ENCODE measurements at places on chromosomes 12 and 14.
A peak's percentile ranks its signal among the peaks of the same experiment; 100 is the strongest.

DNA sequence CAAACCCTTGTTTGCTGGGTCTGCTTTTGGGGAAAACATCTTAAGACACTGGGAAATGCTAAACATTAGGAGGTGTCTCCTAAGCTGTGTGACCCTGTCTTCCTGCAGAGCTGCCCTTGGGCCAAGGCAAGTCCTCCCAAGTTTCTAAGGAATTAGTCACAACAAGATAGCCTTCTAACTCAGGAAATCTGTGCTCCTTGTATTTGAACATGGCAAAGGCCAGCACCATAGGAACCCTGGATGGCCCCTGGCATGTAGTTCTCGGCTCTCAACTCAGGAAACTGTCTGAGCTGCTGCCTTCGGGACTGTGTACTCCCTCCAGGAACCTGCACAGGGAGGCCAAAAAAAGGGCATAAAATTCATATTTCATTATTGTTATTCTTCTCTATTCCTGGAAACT lies 37.6 kb upstream of the LTBP2 start:
- DNase-seq = no peak

DNA sequence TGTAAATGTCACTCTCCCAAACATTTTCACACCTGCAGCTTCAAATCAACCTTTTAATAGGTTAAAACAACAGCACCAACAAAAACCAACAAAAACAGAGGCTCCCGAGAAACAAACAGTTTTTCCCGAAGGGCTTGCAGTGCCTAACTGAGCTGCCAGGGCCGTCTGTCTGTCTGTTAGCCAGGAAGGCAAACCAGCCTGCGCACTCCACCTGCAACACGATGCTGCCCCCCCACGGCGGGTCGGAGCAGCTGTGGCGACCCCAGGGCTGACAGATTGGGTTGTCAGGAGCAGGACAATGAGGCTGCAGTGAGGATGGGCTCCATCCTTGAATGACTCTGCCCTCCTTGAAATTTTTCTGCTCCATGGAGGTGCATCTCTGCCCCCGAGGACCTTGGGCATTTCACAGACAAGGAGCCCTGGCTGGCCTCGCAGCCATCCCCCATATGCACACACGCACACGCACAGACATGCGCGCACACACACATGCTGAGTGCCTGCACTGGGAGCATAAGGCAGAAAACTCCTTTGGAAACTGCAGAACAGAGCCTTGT lies 2.6 kb downstream of the RTL1 start:
- DNase-seq = peak; percentile 1

- DNase-seq = no peak
Observed at GRCh38 chr12:131095826-131096680, 142.3 kb downstream of the ADGRD1 start.

DNA sequence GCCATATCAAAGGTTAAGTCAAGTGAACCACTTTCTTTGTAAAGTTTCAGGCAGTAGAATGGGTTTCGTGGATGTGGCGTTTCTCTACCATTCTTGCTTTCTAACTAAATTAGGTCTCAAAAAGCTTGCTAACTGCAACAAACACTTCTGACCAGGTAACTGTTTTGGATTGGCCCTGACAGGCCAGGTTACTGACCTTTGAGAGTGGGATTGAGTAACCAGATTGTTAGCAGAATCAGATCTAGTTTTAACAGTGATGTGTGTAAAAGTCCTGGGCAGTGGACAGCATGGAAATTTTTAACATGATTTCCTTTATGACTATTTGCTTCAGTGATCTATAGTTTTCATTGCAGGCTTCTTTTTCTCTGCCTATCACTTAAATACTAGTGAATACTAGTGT lies 57.9 kb downstream of the TMTC3 start:
- no peak for DNase-seq

- DNase-seq = no peak
Observed at GRCh38 chr12:67519484-67520433, 128.8 kb upstream of the DYRK2 start.

- no peak for DNase-seq
Observed at GRCh38 chr12:52559979-52560378, 7.0 kb upstream of the KRT71 start.

DNA sequence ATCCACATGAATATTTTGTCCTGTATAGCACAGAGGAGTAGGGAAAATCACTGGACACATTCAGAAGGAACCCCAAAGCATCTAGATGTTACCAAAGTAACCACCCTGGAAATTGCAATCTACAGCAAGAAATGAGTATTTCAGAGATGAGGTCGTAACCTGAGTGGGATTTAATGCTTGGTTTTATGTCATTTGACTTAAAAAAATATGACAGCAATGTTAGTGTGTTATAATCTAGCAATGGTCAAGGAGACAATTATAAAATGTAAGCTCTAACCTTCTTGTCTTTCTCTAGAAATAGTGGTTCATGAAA lies 256.6 kb downstream of the NAV3 start:
- no peak for DNase-seq

GRCh38 chr14:90508536-90509254 lies 111.9 kb downstream of the CALM1 start:
- no peak for DNase-seq

DNA sequence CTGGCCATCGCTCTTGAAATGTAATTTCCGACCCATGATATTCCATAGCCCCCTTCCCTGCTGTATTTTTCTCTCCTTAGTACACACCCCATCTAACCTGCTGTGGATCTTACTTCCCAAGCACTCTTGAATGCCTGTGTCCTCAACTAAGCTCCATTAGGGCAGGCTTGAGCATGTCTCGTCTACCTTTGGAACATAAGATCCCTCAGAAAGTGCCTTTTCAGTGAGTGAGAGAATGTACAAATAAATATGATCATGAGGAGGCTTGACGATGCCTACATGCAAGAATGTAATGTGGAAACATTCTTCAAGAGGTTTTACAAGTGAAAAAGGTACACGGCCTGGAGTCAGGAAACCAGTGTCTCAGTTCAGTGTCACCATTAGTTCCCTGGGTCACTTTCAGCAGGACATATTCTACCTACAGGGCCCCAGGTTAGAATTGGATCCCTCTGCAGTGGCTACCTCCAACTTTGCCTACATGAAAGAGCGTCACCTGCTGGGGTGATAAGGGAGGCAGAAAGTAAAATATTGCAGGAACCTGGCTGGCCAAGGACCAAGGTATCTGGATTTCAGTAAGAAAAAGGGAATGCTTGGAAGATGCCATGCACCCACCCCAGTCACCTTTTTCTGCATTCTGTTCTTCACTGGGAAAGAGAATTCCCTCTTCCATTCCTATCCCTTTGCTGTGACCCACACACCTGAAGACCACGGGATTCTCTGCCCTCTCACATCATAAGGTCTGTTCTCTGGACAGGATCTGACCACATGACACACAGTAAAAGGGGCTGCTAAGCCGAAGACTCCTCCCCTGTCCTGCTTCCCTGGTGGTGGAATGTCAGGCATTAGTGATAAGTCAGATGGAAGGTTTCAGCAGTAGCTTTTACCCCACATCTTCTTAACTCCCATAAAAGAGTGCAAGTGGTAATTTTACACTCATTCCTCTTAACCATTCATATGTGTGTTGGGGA lies 24.6 kb upstream of the SERPINA1 start:
- DNase-seq = no peak

DNA sequence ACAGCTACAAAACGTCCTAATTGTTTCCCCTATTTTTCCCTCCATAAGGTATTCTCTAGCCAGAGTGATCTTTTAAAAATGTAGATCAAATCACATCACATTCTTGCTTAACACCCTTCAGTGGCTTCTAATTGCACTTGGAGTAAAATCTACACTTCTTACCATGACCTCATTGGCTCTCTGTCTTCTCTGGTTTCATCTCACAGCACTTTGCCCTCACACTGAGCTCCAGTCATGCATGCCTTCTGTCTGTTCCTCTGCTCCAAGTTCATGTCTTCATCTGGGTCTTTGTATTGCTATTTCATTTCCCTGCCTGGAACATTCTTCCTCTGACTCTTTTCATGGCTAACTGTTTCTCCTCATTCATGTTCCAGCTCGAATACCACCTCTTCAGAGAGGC lies 220.4 kb upstream of the GARIN6 start:
- DNase-seq = no peak

- DNase-seq = no peak
Observed at GRCh38 chr14:87652278-87652677, 340.7 kb downstream of the GALC start.

DNA sequence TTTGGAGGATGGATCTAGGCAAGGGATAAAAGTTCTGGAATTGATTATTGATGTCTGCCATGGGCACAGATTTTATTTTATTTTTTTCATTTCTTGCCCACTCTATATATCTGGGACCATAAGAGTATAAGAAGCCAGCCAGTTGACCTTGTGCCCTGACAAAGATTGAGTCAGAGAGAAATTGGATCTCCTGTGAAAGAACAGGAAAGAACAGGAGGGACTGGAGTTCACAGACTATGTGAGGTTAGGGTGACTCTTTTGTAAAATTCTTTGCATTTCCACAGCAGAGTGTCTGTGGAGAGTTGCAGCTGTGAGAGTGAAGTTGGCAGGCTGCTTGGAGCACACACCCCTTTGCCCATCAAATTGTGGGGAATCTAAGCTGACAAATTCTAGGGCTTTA lies 358.4 kb upstream of the TBX3 start:
- DNase-seq = no peak

DNA sequence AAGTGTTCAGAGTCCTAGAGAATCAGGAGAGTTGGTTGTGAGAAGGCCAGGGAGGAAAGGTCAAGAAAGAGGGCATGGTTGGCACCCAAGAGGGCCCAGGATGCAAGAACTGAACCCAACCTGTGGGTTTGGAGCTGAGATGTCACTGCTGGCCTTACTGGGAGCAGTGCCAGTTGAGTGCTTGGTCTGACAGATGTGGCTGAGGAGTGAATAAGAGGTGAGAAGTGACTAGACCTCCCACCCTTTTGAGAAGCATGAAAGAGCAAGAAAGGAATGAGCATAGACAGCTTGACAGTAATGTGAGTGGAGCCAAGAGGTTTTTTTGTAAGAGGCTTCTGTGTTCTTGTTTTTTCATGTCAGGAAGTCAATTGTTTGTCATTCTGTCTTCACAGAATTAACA lies 95.3 kb downstream of the FGD4 start:
- no peak for DNase-seq

- DNase-seq = no peak
Observed at GRCh38 chr12:123907726-123908476, 64.7 kb downstream of the CCDC92 start.

GRCh38 chr12:24482882-24483604 lies 465.9 kb downstream of the BCAT1 start:
- peak; percentile 26 for DNase-seq

DNA sequence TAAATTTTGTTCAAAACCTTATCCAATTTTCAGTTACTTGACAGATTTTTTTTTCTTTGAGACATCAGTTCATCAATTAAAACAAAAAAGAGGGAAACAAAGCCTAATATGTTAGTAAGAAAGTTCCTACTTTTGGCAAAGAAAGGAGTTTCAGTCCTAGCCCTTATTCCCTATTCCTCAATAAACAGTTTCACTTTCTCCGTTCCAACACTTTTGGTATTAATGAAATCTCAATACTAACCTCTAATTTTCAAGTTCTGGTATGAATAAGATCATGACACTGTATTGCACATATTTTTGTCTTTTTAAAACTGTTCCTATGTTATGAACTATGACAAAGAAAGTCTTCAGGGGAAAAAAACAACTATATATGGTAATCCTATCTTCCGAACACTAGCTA lies 48.4 kb downstream of the RPS6KA5 start:
- DNase-seq = no peak

- DNase-seq = no peak
Observed at GRCh38 chr14:101834800-101835547, 73.5 kb downstream of the PPP2R5C start.

DNA sequence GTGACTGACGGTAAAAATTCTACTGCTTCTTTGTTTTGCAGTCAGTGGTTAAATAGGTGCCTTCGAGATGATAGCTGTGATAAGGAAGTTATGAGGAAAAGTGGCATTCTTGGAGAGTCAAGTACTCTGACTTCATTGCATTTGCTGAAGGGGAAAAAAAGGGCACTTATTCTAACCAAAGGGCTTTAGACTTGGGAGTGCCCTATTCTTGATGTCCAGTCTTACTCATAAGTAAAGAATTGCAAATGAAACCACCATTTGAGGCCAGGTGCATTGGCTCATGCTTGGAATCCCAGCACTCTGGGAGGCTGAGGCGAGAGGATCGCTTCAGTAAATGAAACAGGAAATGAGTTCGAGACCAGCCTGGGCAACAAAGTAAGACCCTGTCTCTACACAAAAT lies 40.3 kb downstream of the BRAP start:
- DNase-seq = no peak

DNA sequence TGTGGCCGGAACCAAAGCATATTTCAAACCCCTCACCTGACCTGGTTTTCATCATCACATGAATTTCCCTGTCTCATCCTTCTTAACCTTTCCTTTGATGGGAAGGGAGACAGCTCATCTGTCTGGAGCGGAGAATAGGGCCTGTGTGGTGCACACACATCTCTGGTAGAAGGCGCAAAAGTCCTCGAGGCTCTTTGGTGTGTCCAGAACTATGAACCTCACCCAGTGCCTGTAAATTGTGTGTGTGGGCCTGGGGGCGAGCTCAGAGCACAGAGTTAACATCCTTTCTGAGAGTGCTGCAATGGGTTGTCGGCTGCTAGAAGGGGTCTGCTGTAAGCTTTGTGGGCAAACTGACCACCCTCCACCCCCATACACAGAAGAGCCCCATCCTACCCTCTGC lies 749 bp downstream of the GALNT6 start:
- DNase-seq = no peak

DNA sequence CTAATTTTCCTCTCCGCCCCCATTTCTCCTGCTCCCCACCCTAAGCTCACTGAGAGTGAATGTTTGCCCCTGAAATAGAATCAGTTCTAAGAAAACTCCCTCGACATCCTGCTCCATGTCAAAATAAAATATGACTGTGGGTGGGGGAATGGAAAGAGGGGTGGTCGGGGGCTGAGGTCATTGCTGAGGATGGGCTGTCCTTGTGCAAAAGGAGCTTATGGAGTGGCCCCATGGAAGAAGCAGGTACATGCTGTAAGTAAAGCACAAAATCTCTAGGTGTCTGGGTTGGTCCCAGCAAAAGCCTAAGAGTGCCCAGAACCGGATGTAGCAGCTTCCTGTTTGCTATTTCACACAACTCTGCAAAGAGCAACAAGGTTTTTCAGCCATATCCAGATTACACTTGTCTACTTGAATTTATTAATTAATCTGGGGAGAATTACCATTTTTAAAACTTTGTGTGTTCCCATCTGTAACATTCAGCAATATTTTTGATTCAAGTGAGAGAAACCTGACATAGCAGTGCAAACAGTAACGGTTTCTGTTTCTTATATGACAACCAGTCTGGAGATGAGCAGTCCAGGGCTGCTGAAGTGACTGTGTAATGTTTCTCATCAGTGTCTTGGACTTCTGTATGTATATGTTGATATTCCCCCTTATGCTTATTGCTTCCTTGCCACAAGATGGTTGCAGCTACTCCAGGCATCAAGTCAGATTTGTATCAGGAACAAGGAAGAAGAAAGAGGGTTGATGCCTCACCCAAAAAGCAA lies 40.4 kb upstream of the GZMB start:
- no peak for DNase-seq

GRCh38 chr12:47812797-47813510 lies 6.7 kb downstream of the HDAC7 start:
- DNase-seq = no peak

DNA sequence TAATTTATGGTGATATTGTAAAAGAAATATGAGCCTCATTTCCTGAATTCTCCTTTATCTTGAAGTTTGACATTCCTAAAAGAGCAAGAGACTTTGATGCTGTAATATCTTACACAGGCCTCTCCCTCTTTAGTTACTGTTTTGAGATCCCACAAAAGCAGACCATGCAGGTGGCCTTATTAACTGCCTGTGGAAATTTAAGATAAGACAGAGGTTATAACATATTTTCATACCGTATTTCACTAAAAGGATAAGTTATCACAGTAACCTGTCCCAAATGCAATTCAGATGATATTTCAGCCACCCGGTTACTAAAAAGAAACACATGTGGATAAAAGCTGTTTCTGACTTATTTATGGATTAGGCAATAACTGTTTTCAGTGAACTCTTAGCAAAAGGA lies 150.1 kb downstream of the NAV3 start:
- no peak for DNase-seq
